ENCODE measurements at places on chromosomes 1 and 21. TPM values are rescaled to one million over a fixed set of nuclear protein-coding genes. Genes with fewer than 3 reads are reported as not detected.

DNA sequence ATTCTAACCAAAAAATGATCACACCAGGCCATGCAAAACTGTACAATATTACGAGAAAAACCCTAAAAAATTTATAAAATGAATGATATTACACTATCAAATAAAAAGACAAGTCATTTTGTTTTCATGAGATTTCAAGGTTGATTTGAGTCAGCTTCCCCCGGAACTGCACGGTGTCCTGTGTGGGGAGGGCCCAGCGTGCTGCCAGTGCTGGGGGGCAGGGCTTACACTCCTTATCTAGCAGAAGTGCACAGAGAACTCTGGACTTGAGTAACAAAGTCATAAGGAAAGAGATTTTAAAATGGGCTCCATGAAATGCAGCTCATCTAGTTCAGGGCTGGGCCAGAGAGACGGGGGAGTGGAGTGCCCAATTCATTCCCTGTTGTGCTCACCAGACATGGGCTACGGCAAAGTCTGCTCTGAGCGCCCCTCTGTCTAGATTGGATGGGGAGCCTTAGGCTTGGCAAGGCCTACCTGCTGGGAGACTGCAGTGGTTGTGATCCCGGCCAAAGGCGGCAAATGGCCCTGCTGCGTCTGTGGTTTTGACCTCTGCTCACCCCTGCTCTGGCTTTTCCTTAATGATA, 50.1 kb downstream of the COQ8A start:
- H3K27ac ChIP-seq, result peak overlapping the region; percentile 58
- H3K4me1 ChIP-seq, result peaks cover 16% of the 10 kb centered on the region
- no peak overlapping the region for H3K4me3 ChIP-seq
- H3K36me3 ChIP-seq, result no peaks in the 10 kb centered on the region

NBPF6 gene
- not detected for total RNA-seq

SLFNL1 gene
- 0.40 TPM for total RNA-seq

DNA sequence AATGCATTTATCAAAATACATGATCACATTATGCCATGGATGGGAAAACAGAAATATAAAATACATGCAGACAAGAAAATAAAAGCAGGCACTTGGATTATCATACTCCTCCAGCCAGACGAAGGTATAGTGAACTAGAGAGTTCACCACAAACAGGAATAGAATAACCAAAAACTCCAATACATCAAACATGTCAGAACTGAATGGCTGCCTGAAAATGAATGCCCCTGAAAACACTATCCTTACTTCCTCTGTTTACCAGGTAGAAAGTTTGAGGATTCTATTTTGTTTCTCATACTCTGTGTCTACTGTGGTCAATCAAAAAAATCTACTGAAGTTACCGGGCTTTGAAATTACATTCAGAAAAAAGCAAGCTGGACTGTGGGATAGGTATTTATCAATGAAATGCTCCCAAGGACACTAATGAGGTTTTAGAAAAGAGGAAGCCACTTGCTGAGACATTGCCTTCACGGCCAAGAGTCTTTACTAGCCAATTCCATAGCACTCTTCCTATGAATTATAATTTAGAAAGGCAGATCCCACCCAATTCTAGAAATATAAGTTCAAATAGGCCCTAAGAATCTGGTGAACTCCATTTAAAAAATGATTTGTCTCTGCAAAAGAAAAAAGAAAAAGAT, 197.7 kb downstream of the SMYD3 start:
- no peak for DNase-seq
- H3K27ac ChIP-seq, result no peak overlapping the region
- H3K4me1 ChIP-seq, result no peaks in the 10 kb centered on the region
- H3K36me3 ChIP-seq, result no peaks in the 10 kb centered on the region
- no peaks in the 10 kb centered on the region for H3K27me3 ChIP-seq

GRCh38 chr1:103145449-103145848, 37.1 kb upstream of the COL11A1 start:
- H3K4me3 ChIP-seq, result no peak overlapping the region
- H3K36me3 ChIP-seq, result no peaks in the 10 kb centered on the region
- H3K4me1 ChIP-seq, result no peaks in the 10 kb centered on the region
- no peaks in the 10 kb centered on the region for H3K27me3 ChIP-seq

- peak; percentile 24 for DNase-seq
- H3K36me3 ChIP-seq, result no peaks in the 10 kb centered on the region
- H3K4me3 ChIP-seq, result peak overlapping the region; percentile 78
- peaks cover 32% of the 10 kb centered on the region for H3K27me3 ChIP-seq
- no peak overlapping the region for H3K27ac ChIP-seq
Measured at GRCh38 chr1:171841931-171842761, 848 bp downstream of the DNM3 start.

GRCh38 chr1:203649999-203650836, 23.6 kb downstream of the ATP2B4 start:
- H3K4me1 ChIP-seq, result peaks cover 77% of the 10 kb centered on the region
- H3K27ac ChIP-seq, result peak overlapping the region; percentile 76
- H3K27me3 ChIP-seq, result no peaks in the 10 kb centered on the region
- H3K36me3 ChIP-seq, result peaks cover 33% of the 10 kb centered on the region
- H3K4me3 ChIP-seq, result peak overlapping the region; percentile 63
- peak; percentile 70 for DNase-seq
